Frontal cortex (tissue), 4 donors: ENCODE measurements at places on chromosomes 16 and 17. TPM values are rescaled to one million over a fixed set of nuclear protein-coding genes. Genes with fewer than 3 reads are reported as not detected.

GP1BA gene
- not detected for total RNA-seq

EVPLL gene
- total RNA-seq = not detected

VMP1 gene
- total RNA-seq = 241 TPM

GCGR gene
- total RNA-seq = not detected

HSF4 gene
- 3.7 TPM for total RNA-seq

CDH5 gene
- 6.1 TPM for total RNA-seq

HNF1B gene
- not detected for total RNA-seq

LPO gene
- not detected for total RNA-seq

SNX20 gene
- under 0.01 TPM for total RNA-seq

GPR139 gene
- 2.4 TPM for total RNA-seq

SULT1A4 gene
- total RNA-seq = 3.3 TPM

WNT9B gene
- total RNA-seq = not detected

SLFN12L gene
- total RNA-seq = 0.41 TPM

ZG16 gene
- total RNA-seq = not detected

CBX2 gene
- 6.1 TPM for total RNA-seq

- no peak for DNase-seq
These were observed 6.7 kb upstream of the WFIKKN2 start for GRCh38 chr17:50828508-50829170.

DNA sequence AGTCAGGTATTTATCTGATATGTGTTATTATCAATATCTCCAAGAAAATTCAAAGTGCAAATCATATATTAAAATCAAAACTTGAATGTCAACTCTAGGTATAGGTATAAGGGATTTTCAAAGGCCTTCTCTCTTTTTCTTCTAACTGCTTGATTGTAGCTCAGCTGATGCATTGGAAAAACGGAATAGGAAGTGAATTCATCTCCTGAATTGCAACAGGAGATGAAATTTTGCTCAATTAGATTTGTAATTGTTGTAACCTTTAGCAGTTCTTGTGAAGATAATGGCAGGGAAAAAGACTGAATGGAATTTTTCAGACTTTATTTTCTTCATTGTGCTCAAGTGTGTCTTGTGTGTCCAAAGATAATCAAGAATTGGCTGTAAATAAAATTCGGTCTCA is 190.2 kb upstream of the KCNJ16 start:
- DNase-seq = no peak

GRCh38 chr17:77897741-77898301 is 60.7 kb upstream of the TNRC6C start:
- DNase-seq = no peak

DNA sequence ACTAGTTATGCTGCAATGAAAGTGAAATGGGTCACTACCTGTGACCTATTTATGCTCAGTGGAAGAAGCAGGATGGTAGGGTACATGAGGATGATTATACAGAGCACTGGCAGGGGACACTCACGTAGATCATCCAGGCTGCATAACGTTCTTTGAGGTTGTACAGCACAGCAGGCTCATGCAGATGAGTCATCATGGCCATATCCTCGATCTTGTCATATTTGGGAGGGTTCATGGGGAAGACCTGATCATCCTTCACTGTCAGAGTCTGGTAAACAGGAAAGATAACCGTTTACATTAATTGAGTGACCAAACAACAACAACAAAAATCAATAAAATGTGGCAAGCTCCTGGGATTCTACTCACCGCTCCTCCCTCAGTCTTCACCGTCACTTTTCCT is 2.1 kb downstream of the MYH2 start:
- DNase-seq = no peak

GRCh38 chr16:26642047-26642664 is 424.6 kb upstream of the C16orf82 start:
- DNase-seq = no peak

DNA sequence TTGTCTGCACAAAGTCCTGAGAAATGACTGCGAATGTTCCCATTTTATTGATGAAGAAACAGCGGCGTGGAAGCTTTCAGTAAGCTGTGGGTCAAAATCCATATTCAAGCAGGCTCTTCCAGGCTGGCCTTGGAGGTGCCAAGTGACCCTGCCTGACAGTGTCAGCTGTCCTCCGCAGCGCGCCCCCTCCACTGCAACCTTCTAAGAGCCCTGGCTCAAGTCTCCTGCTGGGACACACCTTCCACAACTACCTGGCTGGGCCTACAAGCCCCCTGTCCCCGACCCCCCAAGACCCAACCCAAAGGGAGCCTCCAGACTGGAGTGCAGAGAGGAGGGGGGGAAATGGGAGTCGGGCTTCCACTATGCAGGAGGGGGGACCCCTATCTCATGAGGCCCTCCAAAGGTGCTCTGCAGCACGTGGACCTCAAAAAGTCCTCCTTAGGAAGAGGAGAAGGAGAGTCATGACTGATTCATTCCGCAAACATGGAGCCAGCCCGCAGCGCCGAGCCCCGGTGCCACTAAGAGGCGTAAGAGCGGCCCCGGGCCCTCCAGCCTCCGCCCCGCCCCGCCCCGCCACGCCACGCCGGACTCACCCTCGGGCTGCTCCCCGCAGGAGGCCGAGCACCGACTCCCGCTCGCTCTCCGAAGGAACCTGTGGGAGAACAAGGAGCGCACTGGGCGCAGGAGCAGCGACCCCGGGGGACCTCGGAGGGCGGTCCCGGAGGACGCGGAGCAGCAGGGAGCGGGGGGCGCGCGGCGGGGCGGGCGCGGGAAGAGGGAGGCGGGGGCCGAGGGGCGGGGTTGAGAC is 574 bp downstream of the MPP3 start:
- peak; percentile 68 for DNase-seq

DNA sequence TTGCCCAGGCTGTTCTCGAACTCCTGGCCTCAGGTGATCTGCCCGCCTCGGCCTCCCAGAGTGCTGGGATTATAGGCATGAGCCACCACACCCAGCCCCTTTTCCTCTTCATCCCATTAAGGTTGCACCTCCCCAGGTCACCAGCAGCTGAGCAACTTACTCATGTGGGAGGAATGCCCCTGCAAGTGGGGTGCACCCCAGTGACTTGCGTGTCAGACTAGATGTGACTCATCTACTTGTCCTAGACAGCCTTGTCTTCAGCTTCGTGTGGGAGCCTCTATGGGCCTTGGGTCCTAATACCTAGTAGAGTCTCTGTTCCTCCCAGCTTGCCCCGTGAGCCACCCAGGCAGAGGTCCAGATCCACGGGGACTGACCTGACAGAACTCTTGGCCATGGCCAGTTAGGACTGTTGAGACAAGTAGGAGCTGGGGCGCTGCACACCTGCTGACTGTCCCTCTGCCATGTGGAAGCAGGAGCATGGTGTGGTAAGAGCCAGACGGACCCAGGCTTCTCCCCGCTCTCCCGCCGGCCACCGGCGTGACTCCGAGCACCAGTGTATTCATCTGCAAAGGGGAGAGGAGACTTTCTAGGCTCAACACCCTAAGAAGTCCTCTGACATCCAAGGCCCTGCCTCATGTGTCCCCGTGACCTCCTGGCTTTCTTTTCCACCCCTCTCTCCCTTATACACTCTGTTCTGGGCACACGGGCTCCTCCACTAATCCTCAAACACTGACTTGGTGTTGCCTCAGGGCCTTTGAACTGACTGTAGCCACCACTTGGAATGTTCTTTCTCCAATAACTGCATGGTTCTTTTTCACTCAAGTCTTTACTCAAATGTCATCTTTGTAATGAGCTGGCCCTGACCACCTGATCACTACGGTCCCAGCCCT is 11.6 kb upstream of the CBX4 start:
- no peak for DNase-seq

DNA sequence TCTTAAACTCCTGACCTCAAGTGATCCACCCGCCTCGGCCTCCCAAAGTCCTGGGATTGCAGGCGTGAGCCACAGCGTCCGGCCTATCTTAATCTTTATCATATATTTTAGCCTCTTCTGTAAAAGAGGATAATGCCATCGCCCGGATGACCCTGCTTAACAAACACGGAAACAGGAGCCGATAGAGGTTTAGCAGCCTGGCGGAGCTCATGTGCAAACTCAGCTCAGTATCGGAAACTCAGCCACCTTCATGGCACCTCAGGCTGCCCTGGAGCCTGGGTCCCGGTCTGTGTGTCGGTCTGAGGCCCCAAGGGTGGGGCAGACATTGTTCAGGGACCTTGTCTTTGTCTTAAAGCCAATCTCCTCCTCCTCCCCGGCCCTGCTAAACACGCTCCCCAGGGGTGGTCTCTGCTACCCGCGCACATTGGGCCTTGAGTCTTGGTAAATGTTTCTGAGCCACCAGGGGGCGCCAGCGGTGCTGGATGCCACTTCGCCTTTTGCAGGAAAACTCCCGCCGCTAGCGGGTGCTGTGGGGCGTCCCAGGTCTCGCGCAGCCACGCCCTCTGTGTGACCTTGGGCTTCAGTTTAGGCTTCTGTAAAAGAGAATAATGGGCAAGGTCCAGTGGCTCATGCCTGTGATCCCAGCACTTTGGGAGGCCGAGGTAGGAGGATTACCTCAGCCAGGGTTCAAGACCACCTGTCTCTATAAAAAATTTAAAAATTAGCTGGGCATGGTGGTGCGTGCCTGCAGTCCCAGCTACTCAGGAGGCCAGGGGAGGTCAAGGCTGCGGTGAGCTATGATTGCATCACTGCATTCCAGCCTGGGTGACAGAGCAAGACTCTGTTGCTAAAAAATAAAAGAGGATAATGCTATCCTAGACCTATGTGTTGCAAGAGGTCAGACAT is 2.7 kb downstream of the CETP start:
- DNase-seq = no peak

DNA sequence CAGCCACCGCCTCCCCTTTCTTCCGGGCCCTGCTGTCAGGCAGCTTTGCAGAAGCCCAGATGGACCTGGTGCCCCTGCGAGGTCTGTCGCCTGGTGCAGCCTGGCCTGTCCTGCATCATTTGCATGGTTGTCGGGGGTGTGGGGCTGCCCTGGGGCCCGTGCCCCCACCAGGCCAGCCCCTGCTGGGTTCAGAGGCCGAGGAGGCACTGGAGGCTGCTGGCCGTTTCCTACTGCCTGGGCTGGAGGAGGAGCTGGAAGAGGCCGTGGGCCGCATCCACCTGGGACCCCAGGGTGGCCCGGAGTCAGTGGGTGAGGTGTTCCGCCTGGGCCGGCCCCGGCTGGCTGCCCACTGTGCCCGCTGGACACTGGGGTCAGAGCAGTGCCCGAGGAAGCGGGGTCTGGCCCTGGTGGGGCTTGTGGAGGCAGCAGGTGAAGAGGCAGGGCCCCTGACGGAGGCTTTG is 5.5 kb upstream of the TGFB1I1 start:
- peak; percentile 17 for DNase-seq

- DNase-seq = no peak
These were observed 21.0 kb upstream of the MTMR4 start for GRCh38 chr17:58535431-58535830.

- DNase-seq = no peak
These were observed 5.4 kb downstream of the NFATC3 start for GRCh38 chr16:68090533-68090932.

DNA sequence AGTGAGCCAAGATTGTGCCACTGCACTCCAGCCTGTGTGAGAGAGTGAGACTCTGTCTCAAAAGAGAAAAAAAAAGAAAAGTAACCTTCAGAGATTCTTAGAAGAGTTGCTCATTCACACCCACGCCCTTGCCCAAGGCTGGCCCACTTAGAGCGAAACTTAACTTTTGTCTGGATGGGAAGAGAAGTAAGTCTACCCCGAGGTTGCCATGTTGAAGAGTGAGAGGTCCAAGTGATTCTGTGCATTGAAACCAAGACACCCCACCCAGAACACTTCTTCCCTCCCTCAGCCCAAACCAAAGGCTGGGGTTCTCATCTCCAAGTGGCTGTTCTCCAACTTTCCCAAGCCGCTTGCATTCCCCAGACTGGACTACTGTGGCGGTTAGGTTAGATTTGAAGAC is 2.4 kb upstream of the CISD3 start:
- DNase-seq = no peak

DNA sequence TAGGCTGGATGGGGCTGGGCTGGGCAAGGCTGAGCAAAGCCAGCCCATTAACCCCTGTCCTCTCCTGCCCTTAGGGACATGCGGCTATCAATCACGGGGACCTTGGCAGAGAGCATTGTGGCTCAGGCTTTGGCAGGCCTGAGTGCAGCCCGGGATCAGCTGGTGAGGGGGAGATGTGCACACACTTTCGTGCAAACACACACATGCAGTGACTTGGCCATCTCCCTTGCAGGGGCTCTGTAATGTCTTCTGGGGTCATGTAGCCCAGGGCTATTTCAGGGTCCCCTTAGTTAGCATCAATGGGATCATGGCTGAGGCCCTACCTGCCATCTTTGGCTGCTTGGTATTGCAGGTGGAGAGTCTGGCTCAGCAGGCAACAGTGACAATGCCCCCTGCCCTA is 6.9 kb downstream of the CARMIL2 start:
- DNase-seq = no peak

- DNase-seq = no peak
These were observed 86.0 kb downstream of the AIPL1 start for GRCh38 chr17:6348891-6349290.

- no peak for DNase-seq
These were observed 211.9 kb downstream of the PRKCA start for GRCh38 chr17:66514227-66514806.

- DNase-seq = peak; percentile 44
These were observed 11.4 kb downstream of the CCR7 start for GRCh38 chr17:40553694-40554534.
